Progenitor cell of endocrine pancreas (in vitro differentiated cells): ENCODE measurements at places on chromosomes 16 and 17. TPM values are rescaled to one million over a fixed set of nuclear protein-coding genes. Genes with fewer than 3 reads are reported as not detected.
A peak's percentile ranks its signal among the peaks of the same experiment; 100 is the strongest.

GRCh38 chr17:45168991-45169752 is 7.5 kb downstream of the HEXIM2 start:
- no peak for DNase-seq

- no peak for DNase-seq
Observed at GRCh38 chr16:28311913-28312312, 19.6 kb downstream of the SBK1 start.

GRCh38 chr16:68732042-68732680 is 4.9 kb upstream of the CDH1 start:
- no peak for DNase-seq

GRCh38 chr17:50835301-50836234 is at the start of gene WFIKKN2:
Gene WFIKKN2 (plus strand): TSS chr17:50835586. CDS start chr17:50835938, 352 bp downstream.
- no peak for DNase-seq

GRCh38 chr17:32520104-32520701 is 33.4 kb downstream of the CDK5R1 start:
- DNase-seq = no peak

GRCh38 chr16:29146266-29146665 is 161.4 kb downstream of the LAT start:
- DNase-seq = no peak

DNA sequence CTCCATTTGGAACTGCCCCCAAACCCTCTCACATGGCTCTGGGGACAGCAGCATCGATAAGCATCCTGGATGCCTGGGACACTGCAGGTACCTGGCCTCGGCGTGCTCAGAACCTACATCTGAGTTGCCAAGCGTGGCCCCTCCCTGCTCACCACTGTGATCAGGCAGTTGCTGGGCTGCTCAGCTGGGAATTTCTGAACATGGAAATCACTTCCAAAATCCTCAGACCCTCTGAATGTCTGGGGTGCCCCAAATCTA is 6.3 kb downstream of the CDH5 start:
- DNase-seq = no peak

DNA sequence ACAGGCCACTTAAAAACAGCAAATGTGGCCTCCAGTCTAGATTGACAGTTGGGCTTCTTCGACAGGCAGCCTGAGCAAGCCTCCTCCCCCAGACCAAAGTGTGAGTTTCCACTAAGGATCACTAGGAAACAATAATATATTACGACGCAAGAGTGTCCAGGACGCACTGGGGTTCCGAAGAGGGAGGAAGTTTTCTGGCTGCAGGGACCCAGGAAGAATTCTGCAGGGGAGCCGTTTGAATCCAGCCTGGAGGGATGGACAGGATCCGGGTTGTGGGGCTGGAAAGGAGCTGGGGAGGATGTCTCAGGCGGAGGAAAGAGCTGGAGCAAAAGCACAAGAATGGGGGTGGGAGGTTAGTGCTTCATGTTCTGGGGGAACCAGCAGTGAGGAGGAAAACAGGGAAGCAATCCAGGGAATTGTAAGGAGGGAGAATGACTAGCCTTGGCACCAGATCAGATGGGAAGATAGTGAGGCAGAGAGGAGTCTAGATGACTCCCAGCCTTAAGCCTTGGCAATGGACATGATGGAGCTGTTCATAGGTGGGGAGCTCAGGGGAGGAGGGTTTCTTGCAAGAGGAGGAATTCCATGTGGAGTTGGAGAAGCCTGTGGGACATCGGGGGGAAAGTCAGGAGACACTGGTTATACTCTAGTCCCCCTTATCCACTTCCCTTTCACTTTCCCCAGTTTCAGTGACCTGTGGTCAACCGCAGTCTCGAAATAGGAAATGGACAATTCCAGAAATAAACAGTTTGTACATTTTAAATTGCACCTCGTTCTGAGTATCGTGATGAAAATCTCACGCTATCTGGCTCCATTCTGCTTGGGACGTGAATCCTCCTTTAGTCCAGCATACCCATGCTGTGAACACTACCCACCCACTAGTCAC is 26.6 kb downstream of the NGFR start:
- no peak for DNase-seq

GRCh38 chr16:79600638-79601091 is at the start of gene MAF:
Gene MAF (minus strand): TSS chr16:79600737. CDS start chr16:79599902, 835 bp downstream.
- DNase-seq = peak; percentile 73

- no peak for DNase-seq
Observed at GRCh38 chr17:50169881-50170459, 4.2 kb downstream of the SGCA start.

DNA sequence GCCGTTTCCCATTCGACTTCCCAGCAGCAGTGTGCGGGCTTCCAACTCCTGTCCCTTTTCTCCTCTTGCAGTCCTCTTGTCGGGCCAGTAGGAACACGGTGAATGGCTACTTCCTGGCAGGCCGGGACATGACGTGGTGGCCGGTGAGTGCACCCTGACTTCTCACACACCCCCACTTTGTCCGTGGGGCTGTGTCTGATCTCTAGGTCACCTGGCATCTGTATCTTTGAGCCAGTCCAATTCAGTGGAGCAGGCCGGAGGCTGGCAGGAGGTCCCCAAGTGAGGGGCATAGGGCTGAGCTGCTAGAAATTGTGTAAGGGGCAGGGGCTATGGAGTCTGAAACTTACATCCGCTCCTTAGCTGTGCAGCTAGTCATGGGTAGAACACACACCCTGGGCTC is 6.6 kb downstream of the SLC5A10 start:
- DNase-seq = no peak

- DNase-seq = no peak
Observed at GRCh38 chr17:73401911-73402310, 90.1 kb upstream of the CDC42EP4 start.

GRCh38 chr16:11067266-11067665 is 122.9 kb downstream of the CLEC16A start:
- no peak for DNase-seq

GRCh38 chr17:48992444-48992843 is 4.7 kb upstream of the IGF2BP1 start:
- no peak for DNase-seq

- no peak for DNase-seq
Observed at GRCh38 chr17:14777291-14777690, 476.4 kb downstream of the HS3ST3B1 start.

- no peak for DNase-seq
Observed at GRCh38 chr16:71526111-71526631, at the start of gene CHST4. Gene CHST4 (plus strand): TSS chr16:71526426. CDS start chr16:71536678, 10,252 bp downstream.

- DNase-seq = no peak
Observed at GRCh38 chr16:11171757-11172299, 84.2 kb downstream of the SOCS1 start.

DNA sequence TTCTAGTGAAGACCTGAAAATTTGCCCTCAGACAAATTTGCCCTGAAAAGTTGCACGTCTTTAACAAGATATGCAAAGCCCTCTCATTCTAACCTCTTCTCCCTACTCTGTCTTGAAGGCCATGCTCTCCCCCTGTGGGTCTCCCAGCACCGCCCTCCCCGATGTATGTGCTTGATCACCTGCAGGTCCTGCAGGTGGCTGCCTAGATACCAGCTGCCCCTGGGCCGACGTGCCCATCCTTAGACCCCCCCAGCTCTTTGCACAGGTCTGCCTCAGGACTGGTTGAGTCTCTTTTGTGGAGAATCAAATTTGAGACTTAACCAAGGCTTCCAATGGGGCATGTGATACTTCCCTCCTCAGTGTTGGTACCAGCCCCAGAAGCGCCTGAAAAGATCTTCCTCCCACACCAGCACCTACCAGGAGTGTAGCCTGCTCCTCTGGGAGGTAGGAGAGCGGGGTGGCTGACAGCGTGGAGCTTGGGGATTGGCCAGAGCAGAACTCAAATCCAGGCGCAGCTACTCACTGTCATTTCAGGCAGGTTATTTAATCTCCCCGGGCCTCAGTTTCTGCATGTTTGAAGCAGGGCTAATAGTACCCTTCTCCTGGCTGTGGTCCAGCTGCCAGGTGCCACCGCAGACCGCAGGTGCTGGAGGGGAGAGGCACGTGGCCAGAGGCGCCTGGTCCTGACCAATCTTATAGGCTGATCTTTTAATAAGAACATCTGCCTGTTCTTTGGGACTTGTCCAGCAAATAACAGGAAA is 4.5 kb upstream of the MRPL38 start:
- DNase-seq = no peak

- DNase-seq = no peak
Observed at GRCh38 chr17:49407086-49407485, 7.6 kb downstream of the PHB1 start.

GRCh38 chr17:14840616-14841231 is 424.4 kb downstream of the PMP22 start:
- DNase-seq = no peak

DNA sequence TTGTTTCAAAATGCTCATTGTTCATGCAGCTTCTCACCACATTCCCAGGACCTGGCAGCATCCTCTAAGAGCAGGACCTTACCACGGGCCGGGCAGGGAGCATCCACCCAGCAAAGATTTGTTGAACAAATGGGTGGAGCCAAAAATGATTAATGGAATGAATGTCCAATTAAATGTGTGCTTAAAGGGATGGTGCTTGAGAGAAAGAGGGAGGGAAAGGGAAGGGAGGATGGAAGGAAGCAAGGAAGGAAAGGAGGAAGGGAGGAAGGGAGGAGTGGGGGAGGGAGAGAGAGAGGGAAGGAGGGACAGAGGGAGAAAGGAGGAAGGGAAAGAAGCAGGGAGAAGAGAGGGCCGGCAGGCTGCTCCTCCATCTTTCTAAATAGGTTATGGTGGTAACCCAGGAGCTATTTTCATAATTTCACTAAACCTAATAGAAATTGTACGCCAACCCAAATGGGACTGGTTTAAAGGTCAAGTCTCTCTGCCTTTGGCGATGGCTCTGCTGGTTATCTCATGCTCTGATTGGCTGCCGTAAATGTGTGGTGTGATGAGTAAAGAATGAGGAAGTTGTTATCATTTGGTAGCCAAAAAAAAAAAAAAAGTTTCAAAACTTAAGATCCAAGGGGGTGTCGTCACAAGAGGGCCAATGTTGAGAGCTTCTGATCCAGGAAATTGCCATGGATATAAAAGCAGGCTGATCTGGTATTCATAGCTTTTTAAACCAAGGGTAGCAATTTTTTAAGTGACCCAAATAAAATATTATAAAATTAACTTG is 126.7 kb upstream of the FOXF1 start:
- DNase-seq = no peak

DNA sequence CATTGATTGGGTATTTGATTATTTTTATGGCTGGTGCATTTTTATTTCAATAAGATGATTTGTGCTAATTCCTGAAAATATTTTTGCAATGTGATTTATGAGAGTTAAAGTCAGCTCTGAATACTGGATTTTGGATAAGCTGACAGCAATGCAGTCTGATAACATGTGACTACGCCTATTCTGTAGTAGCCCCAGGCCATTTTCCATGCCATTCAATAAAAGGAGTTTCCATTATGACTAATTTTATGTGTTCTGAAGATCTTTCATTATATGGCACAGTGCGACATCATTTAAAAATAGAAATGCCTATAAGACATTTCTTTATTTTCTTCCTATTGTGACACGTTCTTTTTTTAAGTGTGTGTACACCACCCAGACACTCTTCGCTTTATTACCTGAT is 46.3 kb downstream of the KCNJ2 start:
- no peak for DNase-seq

DNA sequence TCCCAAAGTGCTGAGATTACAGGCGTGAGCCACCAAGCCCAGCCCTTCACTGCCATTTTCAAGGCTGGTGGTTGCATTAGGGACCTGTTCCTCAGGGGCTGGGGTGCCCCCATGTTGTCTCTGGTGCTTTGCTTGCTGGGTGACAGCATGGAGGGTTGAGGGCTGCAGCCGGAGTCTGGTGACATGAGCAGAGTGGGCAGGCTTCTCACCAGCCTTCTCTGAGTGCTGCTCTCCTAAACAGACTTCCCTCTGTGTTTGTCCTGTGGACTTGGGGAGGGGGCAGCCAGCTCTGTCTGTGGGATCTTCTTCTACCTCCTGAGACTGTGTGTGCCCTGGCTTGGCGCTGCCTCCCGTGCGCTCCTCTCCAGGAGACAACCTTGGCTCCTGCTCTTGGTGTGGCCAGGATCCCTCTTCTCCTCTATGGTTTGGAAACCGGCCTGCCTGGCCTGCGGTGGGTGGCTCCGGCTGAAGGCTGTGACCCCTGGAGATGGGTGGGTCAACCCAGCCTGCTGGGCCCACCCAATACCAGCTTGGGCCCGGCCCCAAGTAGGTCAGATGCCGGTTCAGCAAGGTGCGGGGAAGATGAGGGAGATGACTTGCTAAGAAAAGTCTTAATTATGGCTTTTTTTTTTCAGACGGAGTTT is 72.1 kb downstream of the PDPK1 start:
- no peak for DNase-seq

- DNase-seq = no peak
Observed at GRCh38 chr16:52496051-52496876, 50.7 kb downstream of the TOX3 start.

Gene THAP11
- 28.6 and 32.0 TPM in 2 replicates for total RNA-seq

Gene BRIP1
- 13.5 and 14.3 TPM in 2 replicates for total RNA-seq

Gene TAC4
- not detected in 2 replicates for total RNA-seq

Gene MARVELD3
- total RNA-seq = 32.3 and 33.7 TPM in 2 replicates

Gene FAM20A
- total RNA-seq = 13.7 and 15.6 TPM in 2 replicates

Gene PRSS21
- total RNA-seq = not detected in 2 replicates

Gene ZSCAN10
- 0.33 and 0.34 TPM in 2 replicates for total RNA-seq

Gene CD300LG
- total RNA-seq = not detected in 2 replicates

Gene CX3CL1
- total RNA-seq = 0.53 and 0.74 TPM in 2 replicates

Gene PLK1
- 30.4 and 36.2 TPM in 2 replicates for total RNA-seq

Gene TSNAXIP1
- 12.3 and 14.5 TPM in 2 replicates for total RNA-seq

Gene SYCE1L
- 25.6 and 27.2 TPM in 2 replicates for total RNA-seq

Gene ITGAX
- not detected in 2 replicates for total RNA-seq

Gene CMTM2
- 0.58 TPM in 1 of 2 replicates, not detected in the other for total RNA-seq

Gene CPNE7
- total RNA-seq = 0.41 and 0.84 TPM in 2 replicates

Gene PRSS22
- 23.3 and 25.9 TPM in 2 replicates for total RNA-seq

Gene YPEL2
- 39.9 and 40.8 TPM in 2 replicates for total RNA-seq

Gene OSBPL7
- 20.5 and 26.2 TPM in 2 replicates for total RNA-seq

Gene SALL1
- total RNA-seq = 11.0 and 12.8 TPM in 2 replicates

Gene FNDC8
- not detected in 2 replicates for total RNA-seq
